SK-N-SH (cell line): ENCODE measurements at places on chromosomes 12 and 14. TPM values are rescaled to one million over a fixed set of nuclear protein-coding genes. Genes with fewer than 3 reads are reported as not detected.

GRCh38 chr14:73472185-73473114, 14.1 kb upstream of the NUMB start:
- DNase-seq = peak; percentile 67

- no peak for DNase-seq
Measured at GRCh38 chr12:82648259-82648909, 38.3 kb upstream of the TMTC2 start.

GRCh38 chr12:52243856-52244614, 11.0 kb downstream of the KRT7 start:
- peak; percentile 60 for DNase-seq

GRCh38 chr14:82805892-82806825, 1272.5 kb upstream of the SEL1L start:
- no peak for DNase-seq

DNA sequence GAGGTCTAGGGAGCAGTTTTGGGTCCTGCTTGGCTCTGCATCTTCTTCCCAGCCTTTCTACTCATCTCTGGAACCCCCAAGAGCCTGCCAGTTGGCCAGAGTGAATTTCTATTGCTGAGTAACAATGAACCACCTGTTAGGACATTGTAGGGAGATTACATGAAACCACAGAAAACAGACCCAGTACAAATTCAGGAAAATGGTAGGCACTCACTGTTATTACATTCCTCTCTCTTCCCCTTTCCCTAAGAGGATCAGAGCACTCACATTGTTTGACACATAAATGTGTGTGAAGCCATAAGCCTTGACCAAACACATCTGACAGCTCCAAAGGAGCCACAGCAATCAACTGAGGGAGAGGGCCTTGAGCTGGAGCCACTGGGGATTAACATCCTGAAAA, 216.1 kb downstream of the TMEM132D start:
- no peak for DNase-seq

DNA sequence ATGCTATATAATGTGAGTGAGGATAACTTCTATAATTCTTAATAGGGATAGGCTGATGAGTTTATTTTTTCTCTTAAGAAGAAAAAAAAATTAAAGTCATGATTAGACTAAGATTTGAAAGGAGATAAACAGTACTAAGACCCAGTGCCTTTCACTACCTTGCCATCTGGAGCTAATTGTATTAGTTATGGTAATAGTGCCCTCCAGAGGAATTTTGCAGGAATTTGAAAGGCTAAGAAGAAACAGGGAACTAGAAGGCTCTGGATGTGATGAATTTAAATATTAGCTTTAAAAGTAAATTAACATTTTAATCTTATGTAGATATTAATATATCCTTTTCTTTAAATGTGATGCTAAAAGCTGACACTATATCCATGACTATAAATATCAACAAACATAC, 36.6 kb upstream of the PIK3C2G start:
- peak; percentile 1 for DNase-seq

DNA sequence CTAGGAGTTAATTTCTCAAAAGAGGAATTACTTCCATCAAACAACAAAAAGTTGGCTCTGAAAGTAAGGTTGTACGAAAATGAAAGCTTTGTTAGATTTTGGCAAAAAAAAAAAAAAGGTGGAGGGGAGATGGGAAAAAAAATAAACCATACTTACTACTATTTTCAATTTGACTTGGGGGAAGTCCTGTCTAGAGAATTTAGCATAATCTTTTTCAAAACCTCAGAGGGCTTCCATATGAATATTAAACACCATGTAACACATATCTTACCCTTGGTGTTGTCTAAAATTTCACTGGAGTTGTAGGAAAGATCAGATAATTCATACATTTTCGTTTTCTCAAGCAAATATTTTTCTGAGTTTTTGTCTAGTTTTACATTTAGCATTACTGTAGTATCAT, 17.5 kb downstream of the GRIP1 start:
- no peak for DNase-seq

DNA sequence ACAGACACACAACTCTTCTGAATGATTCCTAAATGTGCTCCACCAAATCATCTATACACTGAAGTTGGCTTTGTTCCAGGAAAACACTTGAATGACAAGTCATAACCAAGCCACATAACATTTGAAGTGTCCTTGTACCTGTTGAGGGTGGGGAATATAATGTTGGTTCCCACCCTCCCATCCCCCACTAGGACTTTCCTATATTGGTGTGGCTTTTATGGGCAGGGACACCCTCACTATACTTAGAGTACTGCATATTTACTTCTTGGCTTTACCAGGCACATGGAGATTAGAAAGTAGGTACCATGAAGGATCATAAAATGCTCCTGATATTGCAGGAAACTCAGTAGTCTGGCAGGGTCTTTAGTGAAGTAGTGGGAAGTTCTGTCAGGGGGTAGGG, 9.7 kb upstream of the BHLHE41 start:
- DNase-seq = no peak

GRCh38 chr14:54617467-54617866, 50.5 kb downstream of the SAMD4A start:
- no peak for DNase-seq

GRCh38 chr12:26298785-26299621, 103.6 kb downstream of the SSPN start:
- peak; percentile 12 for DNase-seq

DNA sequence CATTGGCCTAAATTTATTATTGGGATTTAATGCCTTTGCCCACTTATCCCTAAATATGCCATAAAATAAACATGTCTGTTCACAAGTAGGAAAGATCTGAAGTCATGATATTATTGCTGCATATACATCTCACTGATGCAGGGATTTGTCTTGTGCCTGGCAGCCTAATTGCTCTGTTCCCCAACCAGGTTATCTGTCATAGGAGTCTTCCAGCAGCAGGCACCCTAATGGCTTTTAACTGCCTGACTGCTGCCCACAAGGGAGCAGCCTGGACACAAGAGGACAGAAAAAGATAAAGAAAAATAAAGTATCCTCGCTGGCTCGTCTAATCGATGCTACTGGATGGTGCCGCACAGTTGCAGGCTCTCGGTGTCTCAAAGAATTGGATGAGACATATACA, 337.6 kb upstream of the FAR2 start:
- DNase-seq = peak; percentile 69

- no peak for DNase-seq
Measured at GRCh38 chr14:28782301-28782700, 15.7 kb downstream of the FOXG1 start.

- peak; percentile 94 for DNase-seq
Measured at GRCh38 chr12:122834921-122835749, at the start of gene HIP1R. TSS of gene HIP1R (plus strand) at chr12:122835457. CDS start at chr12:122835551, 94 bp downstream.

DNA sequence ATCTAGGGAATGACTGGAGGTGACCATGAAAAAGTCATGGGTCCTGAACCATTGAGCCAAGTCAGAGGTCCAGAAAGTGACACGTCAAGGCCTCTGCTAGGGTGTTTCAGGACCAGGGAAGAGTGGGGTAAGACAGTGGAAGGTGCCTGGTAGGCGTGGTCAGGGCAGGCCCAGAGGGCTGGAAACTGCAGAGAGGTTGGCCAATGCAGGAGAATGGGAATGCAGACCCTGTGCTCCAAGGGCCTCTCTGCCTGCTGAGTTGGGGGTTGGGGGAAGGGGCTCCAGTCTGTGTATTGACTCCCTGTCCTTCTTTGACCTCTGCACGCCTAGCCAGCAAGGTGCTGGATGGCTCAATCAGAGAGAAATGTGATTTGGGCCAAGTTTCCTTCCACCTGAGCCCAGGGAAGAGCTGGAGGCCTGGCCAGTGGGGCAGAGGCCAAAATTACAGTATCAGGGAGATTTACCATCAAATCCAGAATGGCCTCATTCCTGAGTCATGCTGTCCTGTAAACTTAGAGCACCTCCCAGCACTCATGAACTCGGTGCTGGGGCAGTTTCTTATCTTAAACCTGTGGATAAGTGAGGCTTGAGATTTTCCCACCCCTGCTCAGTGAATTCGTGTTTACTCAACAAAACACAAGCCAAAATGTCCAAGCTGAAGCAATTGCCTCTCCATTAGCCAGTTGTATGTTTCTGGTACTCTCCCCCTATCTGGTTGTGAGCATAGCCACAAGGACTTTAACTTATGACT, 24.4 kb downstream of the IRF2BPL start:
- no peak for DNase-seq

The P2RX7 gene
- 0.43 and 0.60 TPM in 2 replicates for polyA plus RNA-seq

The CALM1 gene
- polyA plus RNA-seq = 221 and 299 TPM in 2 replicates

The SERPINA3 gene
- polyA plus RNA-seq = 0.25 and 0.45 TPM in 2 replicates

The CAPZA3 gene
- not detected in 2 replicates for polyA plus RNA-seq

The OTOGL gene
- 0.61 and 0.97 TPM in 2 replicates for polyA plus RNA-seq
